Renal cortical epithelial cell (primary cell): ENCODE measurements at places on chromosomes 12 and 14. TPM values are rescaled to one million over a fixed set of nuclear protein-coding genes. Genes with fewer than 3 reads are reported as not detected.

The RNASE2 gene
- total RNA-seq: not detected in 2 replicates

The TAS2R20 gene
- 1.6 and 7.7 TPM in 2 replicates for total RNA-seq

The HSP90AA1 gene
- total RNA-seq: 927 and 1,172 TPM in 2 replicates

The CCDC196 gene
- not detected in 2 replicates for total RNA-seq

The SRRM4 gene
- under 0.01 TPM in 1 of 2 replicates, not detected in the other for total RNA-seq

The DEPDC4 gene
- total RNA-seq: 1.9 and 2.4 TPM in 2 replicates

The OSGEP gene
- 22.9 and 60.1 TPM in 2 replicates for total RNA-seq

The C12orf54 gene
- not detected in 2 replicates for total RNA-seq

The NTS gene
- total RNA-seq: not detected in 2 replicates

The KCNK13 gene
- total RNA-seq: not detected in 2 replicates

The KITLG gene
- 37.3 and 189 TPM in 2 replicates for total RNA-seq

The DPPA3 gene
- not detected in 2 replicates for total RNA-seq

The MYO1H gene
- not detected in 2 replicates for total RNA-seq

The EAPP gene
- total RNA-seq: 62.9 and 91.9 TPM in 2 replicates

The TEX52 gene
- not detected in 2 replicates for total RNA-seq

The RAPGEF3 gene
- total RNA-seq: 34.4 and 125 TPM in 2 replicates

The MYBPC1 gene
- not detected in 2 replicates for total RNA-seq

The HOXC9 gene
- 5.9 and 6.5 TPM in 2 replicates for total RNA-seq

The CYP27B1 gene
- 0.50 and 0.87 TPM in 2 replicates for total RNA-seq

The CPNE6 gene
- total RNA-seq: not detected in 2 replicates

The PZP gene
- total RNA-seq: not detected in 2 replicates

The KRT72 gene
- total RNA-seq: not detected in 2 replicates

The SMCO2 gene
- total RNA-seq: not detected in 2 replicates

The KRT77 gene
- not detected in 2 replicates for total RNA-seq

The TCHP gene
- 3.6 and 13.3 TPM in 2 replicates for total RNA-seq

The C12orf50 gene
- not detected in 2 replicates for total RNA-seq

The MYO1A gene
- not detected in 2 replicates for total RNA-seq

The TAS2R10 gene
- 3.0 TPM in 1 of 2 replicates, not detected in the other for total RNA-seq

The PRPH gene
- total RNA-seq: not detected in 2 replicates

The LMNTD1 gene
- not detected in 2 replicates for total RNA-seq

The PACS2 gene
- total RNA-seq: 31.4 and 67.7 TPM in 2 replicates
